ENCODE measurements at places on chromosomes 4 and X.

- DNase-seq: no peak
Measured at GRCh38 chr4:182449186-182449929, 206.2 kb downstream of the TENM3 start.

DNA sequence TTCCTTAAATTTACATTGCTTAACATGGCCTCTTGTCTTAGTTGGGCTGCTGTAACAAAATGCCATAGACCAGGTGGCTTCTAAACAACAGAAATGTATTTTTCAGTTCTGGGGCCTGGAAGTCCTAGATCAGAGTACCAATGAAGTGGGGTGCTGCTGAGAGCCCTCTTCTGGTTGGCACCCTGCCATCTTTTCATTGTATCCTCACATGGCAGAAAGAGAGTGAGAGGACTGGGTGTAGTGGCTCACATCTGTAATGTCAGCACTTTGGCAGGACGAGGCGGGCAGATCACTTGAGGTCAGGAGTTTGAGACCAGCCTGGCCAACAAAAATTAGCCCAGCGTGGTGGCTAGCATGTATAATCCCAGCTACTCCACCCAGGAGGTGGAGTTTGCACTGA, 12.0 kb upstream of the KLB start:
- DNase-seq: no peak

DNA sequence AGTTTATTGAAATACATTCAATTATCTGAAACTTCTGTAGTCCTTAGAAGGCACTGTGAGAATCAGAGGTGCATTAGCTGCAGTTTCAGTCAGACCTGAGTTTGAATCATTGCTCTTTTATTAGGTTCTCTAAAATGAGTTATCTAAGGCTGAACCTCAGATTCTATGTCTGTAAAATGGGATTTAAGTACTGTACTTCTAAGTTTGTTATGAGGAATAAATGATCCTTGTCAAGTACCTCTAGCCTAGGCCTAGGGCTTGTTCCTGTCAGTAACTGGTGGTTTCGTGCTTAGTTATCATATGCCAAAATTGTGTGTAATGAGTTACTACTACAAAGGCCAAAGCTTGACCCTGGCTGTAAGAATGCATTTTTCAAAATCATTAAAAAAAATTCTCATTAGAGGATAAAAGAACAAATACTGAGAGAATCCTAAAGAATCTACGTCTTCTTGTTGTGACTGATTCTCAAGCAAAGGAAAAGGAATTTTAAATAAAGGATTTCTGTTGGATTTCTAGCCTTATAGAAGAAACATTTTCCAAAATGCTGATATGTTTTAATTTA, 65.8 kb downstream of the SLIT2 start:
- DNase-seq: no peak

DNA sequence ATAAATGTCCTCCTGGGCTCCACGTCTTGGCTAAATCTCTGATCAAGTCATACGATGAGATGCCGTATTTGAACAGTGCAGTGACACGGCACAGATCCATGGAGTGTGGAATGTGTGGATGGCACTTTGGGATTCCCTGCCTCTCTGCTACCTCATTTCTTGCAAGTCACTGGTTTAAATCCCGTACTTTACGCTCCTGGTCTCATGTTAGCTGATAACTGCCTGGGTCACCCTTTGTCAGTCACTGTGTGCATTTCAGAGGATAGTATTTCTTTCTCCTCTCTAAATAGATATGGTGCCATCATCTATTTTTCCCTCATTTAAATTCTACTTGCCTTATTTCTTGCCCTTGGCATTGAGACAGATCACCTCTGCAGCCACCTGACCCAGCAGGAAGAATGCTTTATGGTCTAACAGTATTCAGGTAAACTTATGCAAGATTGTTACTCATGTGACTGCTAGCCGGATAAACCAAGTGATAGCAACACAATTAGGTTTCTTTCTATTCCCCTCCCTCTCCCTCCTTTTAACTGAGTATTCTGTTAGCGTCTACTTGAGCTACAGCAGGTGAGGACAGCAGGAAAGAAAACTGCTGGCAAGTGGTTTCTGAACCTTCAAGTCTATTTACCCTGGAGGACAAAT, 2.8 kb downstream of the EGF start:
- no peak for DNase-seq

- no peak for DNase-seq
Measured at GRCh38 chr4:21655031-21655430, 293.5 kb downstream of the KCNIP4 start.

- no peak for DNase-seq
Measured at GRCh38 chr4:132504438-132504837, 644.7 kb upstream of the PCDH10 start.
